ENCODE measurements at places on chromosomes 4 and X.

GRCh38 chr4:147362938-147363337 is 118.0 kb upstream of the EDNRA start:
- DNase-seq: no peak

GRCh38 chr4:88737307-88737941 is 39.8 kb upstream of the NAP1L5 start:
- DNase-seq: no peak

GRCh38 chr4:156773648-156774357 is 197.8 kb downstream of the PDGFC start:
- no peak for DNase-seq

DNA sequence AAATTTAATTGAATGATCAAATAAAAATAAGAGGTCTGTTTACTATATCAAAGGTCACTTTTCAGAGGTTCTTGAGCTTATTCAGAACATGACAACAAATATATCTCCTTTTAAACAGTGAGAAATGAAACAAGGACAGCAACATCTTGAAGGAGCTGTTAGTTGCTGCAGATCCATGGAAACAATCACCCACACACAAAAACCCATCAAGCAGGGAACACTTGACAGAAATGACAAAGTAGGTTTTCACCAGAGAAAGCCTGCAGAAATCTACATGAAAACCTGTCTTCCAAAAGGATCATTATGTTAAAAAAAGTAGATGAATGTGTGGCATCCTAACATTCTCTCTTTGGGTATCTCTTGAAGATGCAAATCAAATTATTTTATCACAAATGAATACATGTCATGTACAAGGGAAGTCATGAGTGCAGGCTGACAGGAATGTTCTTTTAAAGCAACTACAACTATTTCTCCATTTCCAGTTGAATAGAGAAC is 203.0 kb downstream of the GRIA2 start:
- DNase-seq: no peak

GRCh38 chr4:33725861-33726260 is 2518.5 kb downstream of the ARAP2 start:
- no peak for DNase-seq

DNA sequence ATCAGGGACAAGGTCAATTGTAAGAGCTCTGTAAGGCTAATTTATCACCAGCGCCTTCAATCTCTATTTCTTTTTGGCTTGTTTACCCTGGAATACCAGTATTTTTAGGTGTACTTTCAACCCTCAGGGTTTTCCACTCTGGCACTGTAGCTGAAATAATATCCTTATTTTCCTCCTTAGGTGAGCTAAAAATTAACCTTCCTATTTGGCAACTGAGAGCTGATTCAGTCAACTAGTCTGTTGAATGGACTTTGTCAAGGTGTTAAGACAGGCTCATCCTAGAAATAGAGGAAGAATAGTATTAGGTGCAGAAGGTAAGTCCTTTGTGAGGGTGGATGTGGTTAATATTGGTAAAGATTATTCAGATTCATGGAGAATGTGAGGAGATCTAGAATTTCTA is 101.3 kb upstream of the BANK1 start:
- DNase-seq: no peak

- DNase-seq: no peak
Measured at GRCh38 chrX:41350150-41350975, 16.4 kb downstream of the DDX3X start.

- DNase-seq: no peak
Measured at GRCh38 chrX:50103866-50104566, 96.8 kb downstream of the AKAP4 start.

- DNase-seq: no peak
Measured at GRCh38 chr4:40562681-40563080, 67.0 kb downstream of the RBM47 start.

DNA sequence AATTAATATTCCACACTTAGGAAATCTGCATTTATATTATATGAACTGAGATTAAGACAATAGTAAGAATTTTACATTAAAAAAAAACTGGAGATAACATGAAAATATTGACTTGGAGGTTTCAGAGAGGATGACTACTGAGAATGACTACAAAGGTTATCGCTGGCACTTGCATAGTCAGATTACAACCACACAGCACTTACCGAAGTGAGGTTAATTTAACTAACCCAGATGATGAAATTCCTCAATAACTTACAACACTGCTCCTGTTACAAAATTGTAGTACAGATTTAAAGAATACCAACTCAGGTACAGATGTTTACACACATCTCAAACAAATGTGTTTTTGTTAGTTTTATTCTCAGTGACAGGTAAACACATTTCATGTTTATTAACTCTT is 283.5 kb downstream of the CAMK2D start:
- DNase-seq: no peak

- no peak for DNase-seq
Measured at GRCh38 chr4:118282692-118283091, 70.1 kb downstream of the PRSS12 start.

DNA sequence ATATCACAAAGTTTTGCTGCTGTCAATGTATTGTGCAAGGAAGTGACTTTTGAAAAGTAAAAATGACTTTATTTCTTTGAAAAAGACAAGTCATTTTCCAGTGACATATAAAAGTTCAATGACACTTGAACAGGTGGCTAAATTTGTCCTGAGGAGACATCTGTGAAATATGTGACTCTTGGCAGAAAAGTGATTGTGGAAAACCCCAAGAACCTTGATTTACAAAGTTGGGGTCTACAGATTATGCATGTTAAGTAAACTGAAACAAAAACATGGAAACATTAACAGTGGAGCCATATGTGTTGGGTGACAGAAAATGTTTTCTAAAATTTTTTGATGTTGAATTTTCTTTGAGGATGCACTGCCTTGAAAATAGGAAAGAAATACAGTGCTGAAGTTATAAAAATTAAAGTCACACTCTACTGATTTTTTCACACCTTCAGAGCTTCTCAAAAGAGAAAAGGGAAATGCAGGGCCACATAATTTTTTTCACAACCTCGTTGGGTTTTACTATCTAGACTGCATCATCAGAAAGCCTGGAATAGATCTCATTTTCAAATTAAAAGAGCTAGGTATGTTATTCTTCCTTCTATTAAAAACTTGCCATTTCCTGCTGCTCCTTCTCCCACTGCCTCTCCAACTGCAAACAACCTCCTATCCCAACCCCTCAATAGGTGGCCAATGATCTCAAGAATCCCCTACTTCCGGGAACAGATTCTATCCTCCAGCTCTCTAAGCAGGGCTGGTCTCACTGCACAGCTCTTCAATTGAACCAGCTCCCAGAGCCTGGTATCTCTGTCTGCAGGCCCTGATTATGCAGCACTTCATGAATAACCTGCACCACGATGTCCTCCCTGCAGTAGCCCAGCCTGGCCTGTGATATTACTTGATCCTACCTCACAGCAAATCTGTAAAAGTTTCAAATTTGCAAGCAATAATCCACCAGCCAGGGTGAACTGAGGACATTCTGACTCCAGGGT is 570.8 kb upstream of the CPEB2 start:
- DNase-seq: no peak

DNA sequence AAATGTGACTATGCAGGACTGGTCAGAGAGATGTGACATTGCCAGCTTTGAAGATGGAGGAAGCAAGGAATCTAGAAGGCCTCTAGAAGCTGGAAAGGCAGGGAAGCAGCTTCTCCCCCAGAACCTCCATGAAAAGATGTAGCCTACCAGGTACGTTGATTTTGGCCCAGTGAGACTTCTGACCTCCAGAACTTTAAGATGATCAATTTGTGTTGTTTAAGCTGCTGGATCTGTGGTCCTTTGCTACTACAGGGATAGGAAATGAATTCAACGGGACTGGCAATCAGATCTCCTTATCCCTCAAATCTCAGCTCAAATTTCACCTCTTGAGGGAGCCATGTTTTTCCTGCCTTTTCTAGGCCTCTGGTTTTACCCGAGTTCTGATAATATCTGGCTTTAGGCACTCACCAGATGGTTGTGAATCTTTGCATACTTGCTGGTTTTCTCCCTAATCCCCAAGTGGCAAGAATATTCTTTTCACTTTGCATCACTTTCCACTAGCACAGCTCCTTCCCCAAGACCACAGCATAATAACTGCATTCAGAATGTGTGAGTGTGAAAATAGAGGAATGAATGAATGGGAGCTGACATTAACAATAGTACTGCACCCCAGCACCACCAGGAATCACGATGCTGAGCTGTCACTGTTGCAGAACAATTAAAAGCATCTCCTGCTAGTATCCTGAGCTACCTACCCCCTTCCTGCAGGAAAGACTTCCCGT is 25.5 kb upstream of the TMSB4X start:
- no peak for DNase-seq

- no peak for DNase-seq
Measured at GRCh38 chr4:145375416-145375815, 106.2 kb upstream of the SMAD1 start.

DNA sequence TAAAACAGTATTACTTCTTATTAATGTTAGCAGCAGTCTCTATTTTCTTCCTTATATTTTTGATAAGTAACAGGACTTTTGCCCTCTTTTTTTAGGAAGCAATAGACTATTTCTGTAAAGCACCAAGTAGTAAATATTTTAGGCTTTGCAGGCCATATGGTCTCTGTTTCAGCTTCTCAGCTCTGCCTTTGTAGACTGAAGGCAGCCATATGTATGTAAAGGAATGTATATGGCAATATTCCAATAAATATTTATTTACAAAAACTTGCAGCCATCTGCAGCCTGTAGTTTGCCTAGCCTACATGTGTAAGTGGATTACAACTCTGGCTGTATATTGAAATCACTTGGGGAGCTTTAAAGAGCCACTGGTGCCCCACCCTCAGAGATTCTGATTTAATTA is 15.0 kb downstream of the RADX start:
- no peak for DNase-seq

- DNase-seq: no peak
Measured at GRCh38 chrX:35711281-35711680, 86.9 kb upstream of the MAGEB16 start.

- no peak for DNase-seq
Measured at GRCh38 chr4:147539959-147540358, 59.1 kb downstream of the EDNRA start.

DNA sequence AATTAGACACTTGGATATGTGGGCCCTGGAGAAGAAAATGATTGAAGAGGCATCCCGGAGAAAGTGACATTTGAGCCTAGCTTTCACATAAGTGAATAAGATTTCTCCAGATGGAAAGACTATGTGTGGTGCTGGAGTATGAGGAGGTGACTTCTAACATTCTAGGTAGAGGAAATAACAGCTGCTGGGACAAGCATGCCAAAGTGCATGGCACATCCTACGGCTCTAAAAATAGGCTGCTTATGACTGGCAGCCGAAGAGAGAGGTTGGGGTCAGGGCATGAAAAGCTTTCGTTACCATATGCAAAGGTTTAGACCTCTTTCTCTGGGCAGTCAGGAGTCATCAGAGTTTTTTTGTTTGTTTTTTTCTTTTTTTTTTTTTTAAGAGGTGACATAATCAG is 142.0 kb downstream of the SOX3 start:
- no peak for DNase-seq

GRCh38 chr4:158253350-158253980 is 43.2 kb downstream of the TMEM144 start:
- peak; percentile 12 for DNase-seq

Measured in NCI-H2029 treated with DMSO at 0.1 percent for 48 hours (cell line).